D341Med (cell line): ENCODE measurements at places on chromosomes 5 and 9.

- DNase-seq, result no peak
These were observed 612.1 kb upstream of the SEMA6A start for GRCh38 chr5:117186751-117187150.

DNA sequence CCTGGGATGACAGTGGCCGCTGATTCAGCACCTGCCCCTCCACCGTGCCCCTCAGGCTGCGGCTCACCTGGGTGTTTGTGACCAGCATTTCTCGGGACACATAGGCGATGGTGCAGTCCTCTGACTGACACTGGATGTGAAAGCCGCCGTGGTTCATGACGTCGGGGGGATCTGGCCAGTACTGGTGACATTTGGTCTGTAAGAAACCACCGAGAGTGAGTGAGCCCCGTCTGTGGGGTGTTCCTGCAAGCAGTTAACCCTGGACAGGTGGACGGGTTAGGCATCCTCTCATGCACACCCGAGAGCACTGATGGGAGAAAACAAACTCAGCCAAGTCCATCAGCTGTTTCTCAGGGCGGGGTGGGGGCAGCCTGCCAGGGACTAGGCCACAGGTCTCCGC lies 62.5 kb upstream of the EPB41L4B start:
- no peak for DNase-seq

DNA sequence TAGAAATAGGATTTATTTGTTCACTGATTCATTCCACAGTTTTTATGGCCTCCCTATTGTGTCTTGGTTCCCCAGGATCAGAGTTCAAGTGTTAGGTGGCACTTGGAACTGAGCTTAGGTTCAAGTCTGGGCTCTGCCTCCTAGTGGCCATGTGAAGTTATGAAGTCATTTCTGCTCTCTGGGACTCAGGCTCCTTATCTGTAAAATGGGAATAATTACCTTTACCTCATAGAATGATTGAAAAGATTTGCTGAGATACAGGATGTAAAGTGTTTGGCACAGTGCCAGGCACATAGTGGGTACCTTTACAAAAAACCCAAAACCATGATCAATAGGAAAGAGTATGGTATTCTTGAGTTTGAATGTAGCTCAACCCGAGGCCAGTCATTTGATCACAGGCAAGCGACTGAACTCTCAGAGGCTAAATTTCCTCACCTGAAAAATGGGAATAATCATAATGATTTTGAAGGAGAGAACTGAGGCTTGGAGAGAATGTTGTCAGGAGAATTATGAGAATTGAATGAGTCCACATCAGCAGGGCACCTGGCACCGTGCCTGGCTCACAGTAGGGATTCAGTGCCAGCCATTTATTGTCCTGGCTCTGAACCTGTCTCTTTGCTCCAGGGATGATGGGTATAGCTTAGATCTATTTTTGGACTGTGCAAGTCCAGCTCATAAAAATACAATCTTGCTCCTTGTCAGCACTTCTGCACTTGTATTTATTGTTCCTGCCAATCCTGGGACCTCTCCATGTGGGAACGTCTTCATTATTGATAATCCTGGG lies 10.8 kb downstream of the NSG2 start:
- no peak for DNase-seq

GRCh38 chr9:86246752-86247161 lies 12.7 kb downstream of the C9orf153 start:
- DNase-seq, result no peak

DNA sequence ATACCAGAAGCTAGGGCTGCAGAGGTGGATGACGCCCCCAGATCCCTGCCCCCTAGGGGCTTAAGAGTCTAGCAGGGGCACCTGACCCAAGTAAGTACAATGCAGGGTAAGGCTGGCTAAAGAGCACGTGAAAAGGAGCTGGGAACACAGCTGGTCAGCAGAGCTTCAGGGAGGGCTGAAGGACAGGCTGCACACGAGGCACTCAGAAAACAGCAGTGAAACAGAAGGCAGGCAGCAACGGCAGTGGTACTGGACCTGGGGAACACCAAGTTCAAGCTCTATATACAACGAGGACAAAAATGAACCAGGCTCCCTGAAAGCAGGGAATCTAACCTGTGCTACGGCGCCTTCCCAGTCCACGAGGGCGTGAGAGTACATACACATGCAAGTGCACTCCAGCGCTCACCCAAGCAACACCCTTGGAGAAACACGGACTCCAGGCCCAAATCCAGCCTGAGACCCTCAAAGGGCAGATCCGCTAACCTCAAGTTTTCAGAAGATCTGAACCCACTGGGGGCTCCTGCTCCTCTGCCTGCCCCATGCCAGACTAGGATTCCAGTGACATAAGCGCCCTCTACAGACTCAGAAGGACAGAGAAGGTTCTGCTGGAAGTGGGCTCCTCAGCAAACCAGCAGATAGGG lies 57.4 kb downstream of the PSMB7 start:
- no peak for DNase-seq

DNA sequence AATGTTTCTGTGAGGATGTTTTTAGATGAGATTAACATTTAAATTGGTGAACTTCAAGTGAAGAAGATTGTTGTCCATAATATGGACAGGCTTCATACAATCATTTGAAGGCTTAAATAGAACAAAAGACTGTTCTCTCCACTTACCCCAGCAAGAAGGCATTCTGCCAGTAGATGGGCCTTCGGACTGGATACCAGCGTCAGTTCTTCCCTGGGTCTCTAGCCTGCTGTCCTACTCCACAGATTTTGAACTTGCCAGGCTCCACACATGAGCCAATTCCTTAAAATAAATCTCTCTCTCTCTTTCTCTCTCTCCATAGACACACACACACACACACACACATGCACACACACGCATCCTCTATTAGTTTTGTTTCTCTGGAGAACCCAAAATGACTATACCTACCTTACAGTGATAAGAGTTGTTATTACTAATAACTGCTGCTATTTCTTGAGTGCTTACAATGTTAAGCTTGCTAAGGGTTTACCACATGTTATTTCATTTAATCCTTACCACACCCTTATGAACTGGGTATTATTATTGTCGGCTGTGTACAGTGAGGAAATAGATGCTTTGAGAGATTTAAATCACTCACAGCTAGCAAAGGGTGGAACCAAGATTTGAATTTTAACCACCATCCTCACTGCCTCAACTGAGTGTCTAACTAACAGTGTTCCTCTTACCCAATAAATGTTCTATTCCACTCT lies 19.8 kb upstream of the IQGAP2 start:
- DNase-seq, result no peak

DNA sequence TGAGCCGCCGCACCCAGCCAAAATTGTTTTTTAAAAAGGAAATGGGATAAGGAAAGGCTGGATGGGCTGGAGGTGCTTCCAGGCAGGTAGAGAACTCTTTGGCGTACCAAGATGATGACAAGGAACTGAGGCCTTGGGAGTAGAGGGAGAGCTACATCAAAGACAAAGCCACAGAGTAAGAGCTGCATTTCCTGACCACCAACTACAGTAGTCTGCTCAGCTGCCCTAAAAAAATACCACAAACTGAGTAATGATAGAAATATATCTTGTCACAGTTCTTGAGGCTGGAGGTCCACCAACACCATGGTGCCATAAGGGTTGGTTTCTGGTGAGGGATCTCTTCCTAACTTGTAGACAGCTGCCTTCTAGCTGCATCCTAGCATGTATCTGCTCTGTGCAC lies 8.2 kb downstream of the OR1K1 start:
- DNase-seq, result no peak
